Lower leg skin (tissue), 4 donors: ENCODE measurements at places on chromosomes 3 and 15. TPM values are rescaled to one million over a fixed set of nuclear protein-coding genes. Genes with fewer than 3 reads are reported as not detected.
A peak's percentile ranks its signal among the peaks of the same experiment; 100 is the strongest.

The MINAR1 gene
- 0.36 TPM for total RNA-seq

The GP5 gene
- not detected for total RNA-seq

The ANKRD34C gene
- not detected for total RNA-seq

The POPDC2 gene
- 1.1 TPM for total RNA-seq

The LTF gene
- 3.9 TPM for total RNA-seq

The EAF2 gene
- 1.4 TPM for total RNA-seq

DNA sequence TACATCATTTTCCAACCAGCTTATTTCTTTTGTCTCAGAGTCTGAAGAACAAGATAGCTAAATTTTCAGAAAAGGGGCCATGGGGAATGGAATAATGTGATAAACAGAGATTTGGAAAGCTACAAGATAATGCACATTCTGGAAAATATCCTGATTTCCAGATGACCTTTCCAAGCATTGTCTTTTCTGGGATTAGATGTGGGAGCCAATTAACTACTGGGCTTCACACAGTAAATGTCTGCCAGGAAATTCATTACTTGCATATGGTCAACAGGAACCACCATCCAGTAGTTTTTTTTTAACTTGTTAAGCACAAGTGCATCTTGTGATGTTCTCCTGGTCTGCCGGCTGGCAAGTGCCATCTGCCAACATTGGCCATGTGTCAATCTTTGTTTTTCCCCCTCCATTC, 131.1 kb upstream of the BFSP2 start:
- DNase-seq = no peak

GRCh38 chr3:122088531-122088930, 33.4 kb downstream of the CD86 start:
- DNase-seq = no peak

DNA sequence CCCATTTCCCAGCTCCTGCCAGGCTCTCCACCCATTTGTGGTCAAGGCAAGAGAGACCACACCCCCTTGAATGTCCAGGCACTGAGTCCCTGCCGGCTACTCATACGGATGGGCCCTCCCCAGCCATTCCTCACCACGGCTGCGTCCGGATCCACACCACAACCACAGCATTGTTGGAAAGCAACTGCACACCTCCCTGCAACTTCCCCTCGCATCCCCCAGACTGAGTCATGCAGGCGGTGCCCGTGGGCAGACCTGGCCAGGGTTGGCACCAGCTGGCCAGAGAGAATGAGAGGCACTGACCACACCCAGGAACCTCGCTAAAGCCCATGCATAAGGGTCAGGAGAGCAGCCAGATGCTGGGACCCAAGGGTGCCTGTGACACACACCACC, 30.5 kb downstream of the LOXL1 start:
- peak; percentile 86 for DNase-seq

DNA sequence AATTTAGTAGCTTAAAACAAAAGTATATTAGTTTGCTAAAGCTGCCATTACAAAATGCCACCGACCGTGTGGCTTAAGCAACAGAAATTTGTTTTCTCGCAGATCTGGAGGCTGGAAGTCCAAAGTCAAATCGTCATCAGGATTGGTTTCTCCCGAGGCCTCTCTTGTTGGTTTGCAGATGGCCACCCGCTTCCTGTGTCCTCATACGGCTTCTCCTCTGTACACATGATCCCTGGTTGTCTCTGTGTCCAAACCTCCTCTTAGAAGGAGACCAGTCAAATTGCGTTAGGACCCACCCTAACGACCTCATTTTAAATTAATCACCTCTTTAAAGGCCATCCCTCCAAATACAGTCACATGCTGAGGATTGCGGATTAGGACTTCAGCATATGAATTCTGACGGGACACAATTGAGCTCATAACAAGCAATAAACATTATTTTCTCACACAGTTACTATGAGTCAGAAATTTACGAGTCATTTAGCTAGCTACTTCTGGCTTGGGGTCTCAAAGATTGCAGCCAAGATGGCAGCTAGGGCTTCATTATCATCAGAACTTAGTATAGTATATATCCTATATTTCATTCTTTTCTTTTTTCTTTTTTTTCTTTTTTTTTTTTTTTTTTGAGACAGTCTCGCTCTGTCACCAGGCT, 58.4 kb downstream of the RPL39L start:
- DNase-seq = no peak

GRCh38 chr15:29533647-29534046, 264.0 kb upstream of the NSMCE3 start:
- no peak for DNase-seq

DNA sequence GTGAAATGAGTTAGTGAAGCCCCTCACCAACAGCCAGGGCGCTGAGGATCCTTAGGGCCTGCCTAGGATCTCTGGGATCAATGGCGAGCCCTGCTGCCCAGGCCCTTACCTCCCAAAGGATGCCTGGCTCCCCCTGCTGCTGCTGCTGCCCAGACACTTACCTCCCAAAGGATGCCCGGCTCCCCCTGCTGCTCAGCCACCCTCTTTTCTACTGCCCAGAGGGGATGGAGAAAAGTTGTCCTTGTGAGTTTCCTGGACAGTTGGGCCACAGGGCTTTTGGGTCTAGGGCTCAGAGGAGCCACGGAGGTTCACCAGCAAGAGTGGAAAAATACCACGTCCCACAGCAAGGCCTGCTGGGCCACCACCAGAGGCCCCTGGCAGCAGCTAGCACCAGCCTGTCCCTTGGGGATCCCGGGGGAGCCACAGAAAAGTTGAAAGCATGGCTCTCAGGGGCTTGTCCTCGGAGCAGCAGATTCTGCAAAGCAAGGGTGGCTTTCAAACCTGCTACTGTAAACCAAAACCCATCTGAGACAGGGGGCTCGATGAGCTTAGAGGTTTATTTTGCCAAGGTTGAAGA, 59.4 kb downstream of the SLC6A6 start:
- DNase-seq = no peak

- no peak for DNase-seq
These were observed 187.2 kb upstream of the SLITRK3 start for GRCh38 chr3:165383381-165383780.

GRCh38 chr15:49406352-49407118, 16.5 kb upstream of the FGF7 start:
- no peak for DNase-seq

DNA sequence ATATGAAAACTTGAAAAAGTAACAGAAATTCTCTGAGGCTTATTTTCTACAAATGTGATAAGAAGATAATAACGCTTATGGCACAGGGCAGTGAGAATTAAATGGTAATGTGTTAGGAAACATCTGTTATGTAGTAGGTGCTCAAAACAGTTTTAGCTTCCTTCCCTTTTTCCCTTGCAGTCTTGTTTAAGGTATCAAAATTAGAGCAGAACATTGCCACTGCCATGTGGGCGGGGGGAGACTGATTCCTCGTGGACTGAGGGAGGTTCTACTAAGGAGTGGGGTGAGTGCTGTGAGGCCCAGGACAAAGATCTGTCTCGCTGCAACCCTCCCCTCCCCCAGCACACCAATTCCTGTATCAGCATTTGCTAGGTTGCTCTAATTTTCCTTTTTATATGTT, 702.4 kb downstream of the TUSC7 start:
- DNase-seq = no peak

GRCh38 chr15:55239440-55240124, 42.8 kb upstream of the RSL24D1 start:
- no peak for DNase-seq

GRCh38 chr3:188021502-188022040, 132.4 kb upstream of the LPP start:
- DNase-seq = no peak

GRCh38 chr15:79440355-79440908, 8.3 kb downstream of the MINAR1 start:
- no peak for DNase-seq

GRCh38 chr3:52771334-52771681, 568 bp upstream of the NEK4 start:
- DNase-seq = no peak

GRCh38 chr15:55990998-55991397, 2.4 kb downstream of the NEDD4 start:
- DNase-seq = no peak

- DNase-seq = no peak
These were observed 199.4 kb downstream of the KCNH8 start for GRCh38 chr3:19347671-19348070.

DNA sequence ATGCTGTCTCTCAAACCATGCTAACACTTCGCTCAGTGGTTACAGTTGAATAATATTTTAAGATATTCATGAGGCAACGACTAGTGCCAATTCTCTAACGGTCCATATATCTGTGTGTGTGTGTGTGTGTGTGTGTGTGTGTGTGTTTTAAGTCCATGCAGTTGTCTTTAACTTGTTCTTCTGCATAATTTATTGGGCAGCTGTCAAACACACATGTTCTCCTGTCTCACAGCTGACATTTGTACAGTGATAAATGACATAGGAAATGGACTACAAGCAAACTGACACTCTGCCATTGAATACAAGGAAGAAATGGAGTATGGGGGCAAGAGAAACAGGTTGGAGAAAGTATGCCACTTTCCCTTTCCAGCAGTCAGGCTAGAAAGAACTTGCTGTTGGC, 172.0 kb downstream of the PDZRN3 start:
- DNase-seq = no peak

- peak; percentile 56 for DNase-seq
These were observed 54.8 kb downstream of the ZBTB20 start for GRCh38 chr3:115092220-115092791.

DNA sequence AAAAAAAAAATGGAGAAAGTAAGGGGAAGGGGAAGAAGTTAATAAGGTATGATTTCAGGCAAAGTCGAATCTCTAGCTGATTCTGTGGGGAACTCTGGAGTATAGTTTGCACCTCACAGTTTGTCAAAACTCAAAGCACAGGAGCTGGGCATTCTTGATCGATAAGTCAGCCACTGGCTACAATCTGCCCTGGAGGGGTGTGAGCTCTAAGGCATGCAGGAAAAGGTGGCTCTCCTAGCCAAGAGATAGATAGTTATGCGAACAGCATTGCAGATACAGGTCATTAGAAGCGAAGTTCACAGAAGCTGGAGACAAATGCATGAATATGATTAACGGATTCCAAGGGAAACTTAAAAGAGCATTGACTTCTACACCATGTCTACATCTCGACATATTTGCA, 952.6 kb downstream of the AGBL1 start:
- DNase-seq = no peak

- no peak for DNase-seq
These were observed 260.7 kb downstream of the OPA1 start for GRCh38 chr3:193853511-193854219.

DNA sequence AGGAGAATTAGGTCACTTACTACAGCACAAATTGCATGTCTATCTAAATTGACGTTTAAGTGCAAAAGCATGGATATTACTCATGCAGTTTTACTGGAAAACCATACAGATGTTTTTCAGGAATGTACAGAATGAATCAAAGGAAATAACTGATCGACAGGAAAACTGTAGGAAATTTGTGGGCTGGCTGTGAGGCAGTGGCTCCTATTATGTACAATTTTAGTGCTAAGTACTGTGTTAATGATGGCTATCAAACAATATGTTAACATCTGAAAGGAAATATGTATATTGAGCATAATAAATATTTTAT, 6.9 kb downstream of the NUDT16 start:
- no peak for DNase-seq

GRCh38 chr3:157920822-157921700, 185.2 kb downstream of the SHOX2 start:
- no peak for DNase-seq

DNA sequence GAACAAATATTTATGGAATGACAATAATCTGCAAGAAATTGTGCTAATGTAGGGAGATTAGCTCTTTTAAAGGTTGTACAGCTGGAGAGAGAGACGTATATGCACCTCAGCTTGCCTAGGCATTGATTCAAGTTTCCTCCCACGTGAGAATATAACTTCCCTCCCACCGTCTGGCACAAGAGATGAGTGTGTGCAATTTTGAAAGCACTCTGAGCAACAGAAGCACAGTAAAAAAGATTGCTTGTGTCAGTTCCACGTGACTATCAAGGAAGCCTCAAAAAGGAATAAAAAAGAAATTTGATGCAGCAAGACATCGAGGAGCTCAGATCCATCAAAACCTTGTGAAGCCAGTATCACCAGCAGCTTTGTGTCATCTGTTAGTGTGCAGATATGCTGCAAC, 435.3 kb downstream of the TUSC7 start:
- no peak for DNase-seq

GRCh38 chr3:69855436-69856162, 116.3 kb downstream of the MITF start:
- DNase-seq = no peak

GRCh38 chr3:38031022-38031994, 1.9 kb upstream of the PLCD1 start:
- DNase-seq = peak; percentile 94

DNA sequence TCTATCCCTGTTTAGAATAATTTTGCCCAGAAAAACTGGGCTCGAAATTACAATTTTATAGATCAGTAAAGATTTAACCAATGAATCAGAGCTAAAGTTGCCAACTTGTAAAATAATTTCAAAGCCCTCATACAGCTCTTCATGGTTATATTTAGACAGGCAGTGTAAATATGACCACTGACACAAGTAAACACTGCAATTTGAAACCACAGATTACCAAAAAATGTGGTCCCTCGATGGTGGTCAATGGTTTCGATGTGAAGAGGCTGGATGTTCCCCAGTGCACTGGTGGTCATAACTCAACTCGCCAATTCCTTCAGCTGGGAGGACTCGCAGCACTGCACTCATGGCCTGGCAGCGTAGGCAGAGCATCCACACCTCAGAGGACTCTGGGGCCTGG, 28.6 kb downstream of the LRTM1 start:
- DNase-seq = peak; percentile 6

- peak; percentile 9 for DNase-seq
These were observed 13.8 kb downstream of the XYLB start for GRCh38 chr3:38360345-38360744.

- DNase-seq = no peak
These were observed 9.2 kb downstream of the SMAD6 start for GRCh38 chr15:66711260-66711659.

DNA sequence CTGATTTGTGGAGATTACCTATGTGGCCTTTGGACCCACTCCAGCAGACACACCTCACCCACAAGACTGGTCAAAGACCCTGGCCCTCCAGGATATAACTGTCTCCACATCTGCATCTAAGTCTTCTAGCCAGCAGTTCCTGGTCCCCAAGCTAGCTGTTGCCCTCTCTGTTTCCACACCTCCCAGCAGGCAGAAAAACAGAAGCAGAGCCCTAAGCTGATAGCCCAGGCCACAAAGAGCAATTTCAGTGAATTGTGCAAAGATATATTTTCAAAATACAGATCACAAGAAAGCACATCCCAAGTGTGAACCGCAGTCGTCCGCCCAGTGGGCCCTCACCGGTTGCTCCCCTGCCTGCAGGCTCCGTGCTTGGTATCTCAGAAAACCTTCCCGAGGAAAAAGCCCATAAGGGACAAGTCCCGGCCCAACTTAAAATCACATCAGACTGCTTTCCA, 2.6 kb downstream of the TNIK start:
- DNase-seq = no peak

GRCh38 chr15:39946862-39947261, 12.9 kb downstream of the EIF2AK4 start:
- no peak for DNase-seq

- DNase-seq = no peak
These were observed 2.5 kb downstream of the SLC22A13 start for GRCh38 chr3:38268087-38268486.

GRCh38 chr3:188316021-188316722, 162.2 kb downstream of the LPP start:
- DNase-seq = no peak

- DNase-seq = no peak
These were observed 315.3 kb upstream of the UBE2E2 start for GRCh38 chr3:22887664-22888291.

GRCh38 chr3:40649346-40649745, 124.6 kb downstream of the ZNF621 start:
- DNase-seq = peak; percentile 40

- DNase-seq = no peak
These were observed 21.0 kb upstream of the SLC25A38 start for GRCh38 chr3:39362192-39362591.
